HCT116 (cell line): ENCODE measurements at places on chromosomes 6 and 20.

GRCh38 chr6:46130666-46131065 lies 877 bp downstream of the ENPP4 start:
- DNase-seq, result no peak

GRCh38 chr20:44151621-44152416 lies 35.2 kb downstream of the JPH2 start:
- peak; percentile 51 for DNase-seq

- DNase-seq, result peak; percentile 15
Measured at GRCh38 chr6:34027445-34027936, 118.4 kb downstream of the GRM4 start.

DNA sequence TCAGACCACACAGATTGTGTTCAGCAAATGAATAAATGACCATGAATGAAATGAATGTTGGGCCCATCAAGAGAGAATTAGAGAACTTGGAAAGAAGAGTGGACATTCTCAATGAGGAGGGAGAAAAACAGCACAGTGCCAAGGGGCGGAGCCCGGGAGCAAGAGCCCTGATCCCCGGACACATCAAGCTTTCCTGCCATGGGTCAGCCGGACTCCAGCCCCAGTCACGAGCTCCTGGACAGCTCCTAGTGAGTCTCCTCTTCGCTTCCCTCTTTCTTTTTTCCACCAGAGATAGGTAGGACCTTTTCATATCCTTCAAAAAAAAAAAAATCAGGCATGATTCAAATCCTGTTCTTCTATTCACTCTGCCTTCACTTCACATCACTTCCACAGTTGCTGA lies 274.2 kb downstream of the NRN1 start:
- no peak for DNase-seq

GRCh38 chr6:41027799-41028560 lies 11.0 kb downstream of the UNC5CL start:
- peak; percentile 35 for DNase-seq
